ENCODE measurements at places on chromosomes 1 and 21. TPM values are rescaled to one million over a fixed set of nuclear protein-coding genes. Genes with fewer than 3 reads are reported as not detected.
A peak's percentile ranks its signal among the peaks of the same experiment; 100 is the strongest.

DNA sequence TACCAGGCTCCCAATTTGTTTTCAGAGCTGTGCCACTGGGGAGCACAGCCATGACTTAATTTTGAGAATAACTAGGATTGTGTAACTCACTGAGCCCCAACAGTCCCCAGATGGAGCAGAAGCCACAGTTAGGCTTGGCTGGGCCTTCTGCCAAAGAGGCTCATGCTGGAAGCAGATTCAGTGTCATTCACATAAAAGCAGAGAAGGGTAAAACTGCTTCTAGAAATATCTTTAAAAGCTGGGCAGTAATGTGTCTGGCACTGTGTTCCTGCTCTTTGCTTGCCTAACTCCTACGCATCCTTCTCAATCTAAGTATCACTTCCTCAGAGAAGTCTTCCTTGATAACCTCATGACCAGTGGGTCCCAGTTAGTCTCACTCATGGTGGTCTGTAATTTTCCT, 20.3 kb downstream of the STK40 start:
- no peak overlapping the region for H3K27ac ChIP-seq
- H3K4me3 ChIP-seq, result no peak overlapping the region
- no peaks in the 10 kb centered on the region for H3K27me3 ChIP-seq
- no peak for DNase-seq

- no peak overlapping the region for H3K27ac ChIP-seq
- no peak for DNase-seq
- H3K27me3 ChIP-seq, result no peaks in the 10 kb centered on the region
- peak overlapping the region; percentile 89 for H3K4me3 ChIP-seq
These were observed 4.1 kb downstream of the CDC42BPA start for GRCh38 chr1:227314014-227314848.

DNA sequence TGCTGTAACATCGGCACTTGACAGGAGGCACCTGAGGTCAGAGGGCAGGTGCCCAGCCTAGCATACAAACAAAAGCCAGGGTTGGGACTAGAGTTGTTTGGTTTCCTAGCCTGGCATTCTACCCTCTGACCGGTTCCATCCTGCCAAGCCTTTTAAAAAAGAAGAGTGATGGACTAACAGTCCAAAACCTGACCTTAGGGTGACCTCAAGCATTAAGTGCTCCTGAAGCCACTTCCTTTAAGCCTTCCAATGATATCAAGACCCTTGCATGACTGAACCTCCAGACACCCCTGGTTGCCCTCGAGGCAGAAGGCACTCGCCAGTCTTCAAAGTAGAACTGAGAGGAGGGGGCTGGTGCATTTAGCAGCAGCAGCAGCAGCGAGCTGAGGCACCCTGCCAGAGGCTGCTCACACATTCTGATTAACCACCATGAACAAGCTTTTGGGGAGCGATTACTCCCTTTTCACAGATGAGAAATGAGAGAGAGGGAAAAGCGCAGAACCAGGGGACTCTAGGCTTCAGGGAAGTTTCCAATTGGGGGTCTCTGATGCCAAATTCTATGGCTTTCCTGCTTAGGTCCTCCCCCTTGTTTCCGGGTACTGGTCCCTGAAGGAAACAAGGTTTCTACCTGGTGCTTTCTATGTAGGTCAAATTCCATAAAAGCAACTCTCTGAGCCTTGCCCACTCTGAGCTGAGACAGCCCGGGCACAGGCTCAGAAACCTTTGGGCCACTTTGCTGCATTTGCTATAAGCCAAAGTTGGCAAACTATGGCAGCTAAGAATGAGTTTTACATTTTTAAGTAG, 9.2 kb downstream of the SLC2A1 start:
- peaks cover 64% of the 10 kb centered on the region for H3K4me1 ChIP-seq
- no peaks in the 10 kb centered on the region for H3K27me3 ChIP-seq
- H3K36me3 ChIP-seq, result no peaks in the 10 kb centered on the region
- peak overlapping the region; percentile 9 for H3K4me3 ChIP-seq
- no peak overlapping the region for H3K27ac ChIP-seq

KLHDC7A gene
- total RNA-seq, result 0.53 TPM

PPFIA4 gene
- total RNA-seq, result 21.5 TPM
